Activated CD4-positive, alpha-beta T cell treated with anti-CD3 and anti-CD28 coated beads, Interleukin-2, amount 50 U/mL, for 1 hour (primary cell): ENCODE measurements at places on chromosomes 11 and 22.

GRCh38 chr22:45292731-45293442, 8.1 kb downstream of the UPK3A start:
- no peak for DNase-seq

- peak; percentile 47 for DNase-seq
Measured at GRCh38 chr22:23315341-23315917, 135.1 kb downstream of the BCR start.

GRCh38 chr11:64021757-64022093, 14.0 kb upstream of the FLRT1 start:
- DNase-seq, result no peak

DNA sequence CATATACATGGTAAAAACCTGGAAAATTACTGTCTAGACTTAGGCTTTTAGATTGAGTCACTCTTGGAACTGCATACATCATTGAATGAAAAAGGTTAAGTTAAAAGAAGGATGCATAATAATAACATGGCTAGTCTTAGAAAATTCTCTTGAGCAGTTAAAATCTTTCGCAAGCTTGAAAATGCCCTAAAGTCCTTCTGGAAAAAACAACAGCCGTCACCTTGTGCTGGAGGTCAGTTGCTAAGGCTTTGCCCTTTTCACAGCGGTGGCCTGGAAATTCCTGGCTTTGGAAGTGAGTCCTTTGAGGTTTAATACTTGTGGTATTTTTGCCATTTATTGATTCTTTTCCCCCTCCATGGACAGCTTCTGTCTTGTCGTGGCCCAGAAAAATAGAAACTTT, 17.4 kb upstream of the FBLN1 start:
- no peak for DNase-seq

DNA sequence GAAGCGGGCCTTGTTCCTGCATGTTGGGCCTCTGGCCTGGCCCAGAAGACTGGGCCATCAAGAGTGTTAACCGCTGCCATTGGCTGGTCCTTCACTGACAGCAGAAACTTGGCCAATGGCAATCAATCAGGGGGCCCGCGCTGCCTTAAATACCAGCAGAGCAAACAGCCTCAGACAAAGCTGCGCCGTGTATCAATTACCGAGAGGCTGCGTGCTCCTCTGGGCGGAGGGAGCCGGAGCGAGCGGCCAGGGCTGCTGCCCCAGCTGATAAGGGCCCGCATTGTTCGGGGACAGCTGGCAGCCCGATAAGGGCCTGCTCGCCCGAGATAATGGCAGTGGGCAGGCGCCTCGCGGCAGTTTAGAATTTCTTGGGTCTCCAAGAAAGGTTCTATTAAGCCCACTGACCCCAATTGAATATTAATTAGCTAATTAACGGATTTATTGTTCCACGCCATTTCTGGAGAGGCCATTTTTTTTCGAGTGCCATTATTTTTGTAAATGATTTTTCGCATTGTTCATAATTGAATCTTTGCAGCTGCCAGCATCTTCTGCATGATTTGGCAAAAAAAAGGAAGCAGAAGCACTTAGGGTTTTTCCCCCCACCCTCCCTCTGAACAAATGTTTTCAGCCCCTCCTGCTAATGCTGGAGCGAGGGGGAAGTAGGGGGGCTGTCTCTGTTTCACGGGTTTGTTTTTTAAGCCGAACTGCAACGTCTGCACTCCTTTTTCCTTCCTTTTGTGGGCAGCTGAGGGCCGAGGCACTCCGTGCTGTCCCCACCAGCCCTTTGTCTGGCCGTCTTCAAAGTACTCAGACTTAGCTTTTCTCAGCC, 37.6 kb upstream of the RIC3 start:
- no peak for DNase-seq

DNA sequence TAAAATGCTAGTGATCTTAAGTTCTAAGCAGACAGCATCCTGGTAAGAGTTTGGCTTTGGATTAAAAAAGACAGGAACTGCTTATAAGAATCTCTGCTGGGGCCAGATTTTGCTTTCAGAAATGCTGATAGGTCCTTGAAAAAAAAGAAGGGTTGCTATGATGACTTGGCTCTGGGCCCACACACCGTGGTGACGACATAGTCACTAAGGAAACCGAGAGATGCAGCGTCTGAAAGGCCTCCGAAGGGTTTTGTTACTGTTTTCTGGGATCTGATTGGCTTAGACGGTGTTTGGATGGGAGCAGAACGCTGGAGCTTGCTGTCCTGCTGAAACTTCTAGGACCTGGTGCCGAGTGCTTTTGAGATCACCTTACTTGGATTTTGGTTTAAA, 8.4 kb downstream of the FAM118A start:
- DNase-seq, result peak; percentile 84

GRCh38 chr11:29183301-29183700, 833.5 kb downstream of the KCNA4 start:
- no peak for DNase-seq

GRCh38 chr11:35971841-35972422, 28.1 kb downstream of the LDLRAD3 start:
- DNase-seq, result no peak

- DNase-seq, result peak; percentile 75
Measured at GRCh38 chr11:46315033-46315738, 32.1 kb upstream of the DGKZ start.

DNA sequence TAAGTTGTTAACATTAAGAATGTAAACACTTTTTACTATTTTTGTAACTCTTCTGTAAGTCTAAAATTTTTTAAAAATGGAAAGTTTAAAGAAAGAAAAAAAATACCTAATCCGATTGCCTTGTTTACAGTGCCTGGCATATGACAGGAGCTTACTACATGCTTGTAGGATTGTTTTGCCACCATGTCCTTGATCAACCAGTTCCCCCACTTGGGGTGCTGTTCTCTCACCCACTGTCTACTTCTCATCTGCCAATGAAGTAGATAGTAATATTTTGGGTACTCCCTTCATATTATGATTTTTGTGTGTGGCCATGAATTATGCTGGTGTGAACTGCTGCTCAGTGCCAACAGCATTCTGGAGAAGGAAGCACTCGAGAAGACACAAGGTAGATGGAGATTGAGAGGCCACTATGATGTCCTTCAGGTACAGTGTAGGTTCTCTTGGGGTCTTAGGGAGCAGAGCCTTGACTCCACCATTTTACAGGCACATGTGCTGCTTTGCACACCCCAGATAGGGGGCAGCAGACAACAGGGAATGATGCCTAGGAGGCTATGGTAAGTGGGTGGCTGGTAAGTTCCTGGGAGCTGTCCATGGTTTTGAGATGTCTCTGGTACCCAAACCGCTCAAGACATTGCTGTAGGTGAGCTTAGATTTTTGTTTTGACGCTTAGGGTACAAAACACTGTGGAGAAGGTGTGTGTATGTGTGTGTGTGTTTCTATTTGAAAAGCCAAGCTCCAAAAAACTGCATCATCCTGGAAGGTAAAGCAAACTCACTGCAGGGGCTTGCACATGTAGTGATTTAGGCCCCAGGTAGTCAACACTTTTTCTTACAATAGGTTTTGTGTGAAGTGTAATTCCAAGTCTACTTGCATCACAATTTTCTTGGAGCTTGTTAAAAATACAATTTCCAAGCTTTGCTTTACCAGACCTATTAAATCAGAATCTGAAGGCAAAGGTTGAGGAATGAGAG, 494.5 kb upstream of the LARGE1 start:
- no peak for DNase-seq

- no peak for DNase-seq
Measured at GRCh38 chr11:96474263-96474662, 84.5 kb downstream of the JRKL start.

- DNase-seq, result no peak
Measured at GRCh38 chr11:87125257-87125656, 87.5 kb downstream of the TMEM135 start.

DNA sequence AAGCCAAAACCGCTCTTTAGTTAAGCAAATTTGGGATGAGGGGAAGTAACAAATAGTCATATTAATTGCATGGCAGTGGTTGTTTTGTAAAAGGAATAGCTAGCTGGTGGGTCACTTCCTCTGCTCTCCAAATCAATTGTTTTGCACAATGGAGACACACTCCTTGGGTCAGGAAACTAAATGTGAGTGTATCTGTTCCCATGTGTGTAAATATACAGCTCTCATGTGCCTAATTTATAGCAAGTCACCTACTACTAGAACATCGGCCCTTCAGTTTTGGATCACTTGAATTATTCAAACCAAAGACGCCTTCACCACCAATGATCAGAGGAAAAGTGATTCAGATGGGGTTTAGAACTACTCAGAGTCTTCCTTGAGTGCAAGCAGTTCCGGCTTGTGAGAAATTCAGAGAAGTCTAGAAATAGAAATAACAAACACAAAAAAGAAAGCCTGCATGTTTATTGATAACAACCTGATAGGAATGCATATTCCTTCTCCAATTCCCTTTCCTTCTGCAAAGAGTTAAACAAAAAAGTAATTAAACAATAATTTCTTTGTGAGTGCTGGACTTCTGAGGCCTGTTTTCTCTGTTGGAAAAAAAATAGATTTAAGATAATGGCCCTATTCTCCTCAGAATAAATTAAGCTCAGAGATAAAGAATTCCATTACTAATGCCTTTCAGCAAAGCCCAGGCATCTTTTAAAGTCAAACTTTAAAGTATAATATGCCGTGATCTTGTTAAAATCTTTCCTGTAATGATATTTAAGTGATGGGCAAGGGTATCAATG, 100.4 kb downstream of the KIRREL3 start:
- no peak for DNase-seq
